Adipocyte (in vitro differentiated cells): ENCODE measurements at places on chromosomes 2 and 18.

DNA sequence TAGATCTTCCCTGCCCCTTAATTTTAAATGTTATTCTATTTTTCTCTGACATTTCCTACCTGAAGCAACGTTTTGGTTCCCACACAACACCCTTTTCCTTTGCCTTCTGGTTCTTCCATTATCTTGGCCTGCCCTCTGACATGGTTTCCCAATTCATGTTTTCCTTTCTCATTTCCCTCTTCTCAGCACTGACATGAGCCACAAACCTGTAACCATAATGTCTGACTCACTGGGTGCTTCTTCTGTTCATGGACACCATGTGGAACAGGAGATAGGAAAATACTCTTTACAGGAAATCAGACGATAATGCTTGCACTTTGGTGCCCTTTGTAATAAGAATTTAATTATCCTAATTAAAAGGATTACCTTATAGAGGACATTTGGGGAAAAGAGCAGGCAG is 142.0 kb downstream of the ZEB2 start:
- no peak for DNase-seq

DNA sequence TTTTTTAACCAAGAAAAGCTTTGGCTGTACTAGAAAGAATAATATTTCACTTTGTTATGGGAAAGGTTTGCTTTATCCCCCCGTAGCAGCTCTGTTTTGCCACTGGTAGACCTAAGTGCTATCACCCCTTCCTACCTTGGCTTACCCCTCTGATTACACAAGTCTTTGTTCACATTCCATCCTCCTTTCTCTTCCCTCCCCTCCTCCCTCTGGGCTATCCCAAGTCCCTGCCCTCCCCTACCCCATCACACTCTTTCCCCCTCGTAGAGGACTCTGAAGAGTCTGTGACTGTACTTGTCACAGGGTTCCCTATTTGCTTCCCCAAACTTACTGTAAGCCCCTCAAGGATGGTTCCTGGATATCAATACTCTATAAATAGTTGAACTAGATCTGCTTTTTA is 152.9 kb upstream of the NOSTRIN start:
- DNase-seq = no peak

DNA sequence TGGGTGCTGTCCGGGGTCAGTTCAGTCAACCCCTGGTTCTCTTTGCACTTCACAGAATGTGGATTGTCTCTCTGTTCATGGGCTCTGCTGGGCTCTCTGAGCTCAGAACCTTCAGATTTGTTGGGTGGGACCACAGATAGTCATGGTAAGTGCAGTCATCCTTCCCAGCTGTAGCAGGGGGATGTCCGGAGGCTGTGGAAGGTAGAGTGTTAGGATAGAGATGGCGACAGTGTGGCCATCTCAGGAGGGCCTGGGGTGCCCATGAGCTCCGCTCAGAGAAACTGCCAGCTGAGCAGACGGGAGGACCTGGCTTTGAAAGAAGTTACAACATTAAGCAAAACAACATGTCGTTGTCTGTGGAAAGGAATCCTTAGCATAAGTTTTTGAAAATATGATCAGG is 149.8 kb downstream of the FAM210A start:
- no peak for DNase-seq

GRCh38 chr2:30408961-30409387 is 38.1 kb upstream of the LCLAT1 start:
- DNase-seq = no peak

DNA sequence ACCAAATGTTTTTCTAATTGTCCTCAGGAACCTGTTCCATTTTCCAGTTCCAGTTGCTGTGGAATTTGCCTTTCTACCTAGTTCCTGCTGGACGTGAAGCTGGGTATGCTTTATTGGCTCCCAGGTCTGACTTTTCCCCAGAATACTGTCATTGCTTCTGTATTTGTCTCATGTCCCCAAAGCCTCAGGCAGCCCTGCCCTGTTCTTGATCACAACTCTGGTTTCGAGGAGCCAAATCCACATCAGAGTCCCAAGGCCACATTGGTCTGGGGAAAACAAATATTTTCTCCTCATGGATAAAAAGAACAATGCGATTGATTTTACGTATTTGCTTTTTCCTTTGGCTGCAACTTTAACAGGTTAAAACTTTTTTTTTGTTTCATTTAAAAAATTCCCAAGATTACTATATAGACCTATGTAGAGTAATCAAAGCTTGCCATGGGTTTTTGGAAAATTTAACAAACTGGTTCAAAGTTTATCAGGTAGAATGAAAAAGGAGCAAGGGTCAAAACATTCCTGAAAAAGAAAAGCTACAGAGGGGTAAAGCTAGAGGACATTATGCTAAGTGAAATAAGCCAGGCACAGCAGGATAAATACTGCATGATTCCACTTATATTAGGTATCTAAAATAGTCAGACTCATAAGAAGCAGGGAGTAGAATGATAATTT is 85.2 kb downstream of the MDH1 start:
- DNase-seq = no peak

DNA sequence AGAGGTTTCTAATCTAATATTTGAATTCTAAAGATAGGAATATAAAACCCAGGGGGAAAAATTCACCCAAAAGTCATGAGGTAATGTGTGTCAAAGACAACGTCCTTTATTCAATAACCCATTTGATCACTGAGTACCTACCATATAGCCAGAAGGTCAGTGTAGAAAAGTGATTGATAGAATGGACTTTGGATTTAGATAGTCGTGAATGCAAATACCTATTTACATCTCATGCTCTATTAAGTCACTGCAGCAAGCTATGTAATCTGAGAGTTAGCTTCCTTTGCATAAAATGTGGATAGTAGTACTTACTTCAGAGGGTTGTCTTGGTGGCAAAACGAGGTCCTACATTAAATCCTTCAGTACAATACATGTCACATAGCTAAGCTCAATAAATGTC is 27.8 kb upstream of the TRIB2 start:
- no peak for DNase-seq

GRCh38 chr2:173370198-173370597 is 15.5 kb downstream of the CDCA7 start:
- DNase-seq = no peak

DNA sequence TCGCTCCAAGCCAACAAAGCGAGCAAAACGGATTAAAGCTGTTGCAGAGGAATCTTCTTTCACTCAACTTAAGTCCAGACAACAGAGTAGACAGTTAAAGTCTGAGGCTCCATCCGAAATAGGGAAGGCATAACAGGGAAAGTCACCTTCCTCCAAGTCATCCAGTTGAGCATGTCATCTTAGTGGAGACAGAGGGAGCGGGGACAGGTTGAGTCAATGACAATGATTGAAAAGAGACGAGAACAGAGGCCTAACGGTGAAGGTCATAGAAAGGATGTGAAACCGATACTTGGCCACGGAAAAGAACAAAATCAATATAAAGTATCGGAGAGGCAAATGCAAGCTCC is 455 bp downstream of the C18orf32 start:
- no peak for DNase-seq

GRCh38 chr2:30675758-30676157 is 131.5 kb downstream of the CAPN13 start:
- DNase-seq = no peak

GRCh38 chr18:57698571-57699276 is 77.1 kb upstream of the NARS1 start:
- DNase-seq = peak; percentile 80

DNA sequence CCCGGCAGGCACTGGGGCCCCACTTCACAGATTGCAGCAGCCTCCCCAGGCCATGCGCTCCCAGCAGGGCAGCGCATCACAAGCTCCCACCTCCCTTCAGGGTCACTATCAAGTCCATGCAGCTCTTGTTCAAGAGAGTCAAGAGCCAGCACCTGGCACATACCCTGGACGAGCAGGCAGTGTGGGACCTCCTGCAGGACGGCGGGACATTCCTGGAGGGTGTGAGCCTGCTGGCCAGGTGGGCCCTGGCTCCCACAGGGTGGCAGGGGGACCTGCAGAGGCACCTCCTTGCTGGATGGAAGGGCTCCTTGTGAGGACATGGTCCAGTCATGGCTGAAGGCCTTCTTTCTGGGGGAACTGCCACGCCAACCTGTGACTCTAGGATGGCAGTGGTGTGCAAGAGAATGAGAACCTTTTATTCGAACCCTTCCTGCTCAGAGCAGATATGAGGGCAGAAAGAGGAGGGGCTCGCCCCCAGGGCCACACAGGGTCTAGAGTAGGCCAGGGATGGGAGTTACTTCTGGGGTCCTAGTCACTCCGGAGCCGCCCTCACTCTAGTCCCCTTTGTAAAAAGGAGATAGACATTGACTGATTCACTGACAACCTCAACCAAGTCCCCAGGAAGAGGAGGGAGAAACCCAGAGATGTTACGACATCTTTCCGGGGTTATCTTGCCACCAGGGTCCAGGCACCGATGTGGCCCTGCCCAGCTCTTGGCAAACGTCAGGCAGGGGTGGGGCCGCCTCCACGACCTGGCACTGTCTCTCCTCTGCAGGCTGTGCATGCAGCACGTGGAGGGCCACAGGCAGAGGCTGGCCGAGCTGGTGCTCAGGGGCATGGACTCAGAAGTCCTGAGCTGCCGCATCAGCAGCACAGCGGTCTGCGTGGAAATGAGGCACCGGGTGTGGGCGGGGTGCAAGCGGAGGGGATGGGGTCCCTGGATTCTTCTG is 31.3 kb downstream of the HJURP start:
- DNase-seq = no peak

GRCh38 chr2:138421971-138422335 is 79.6 kb upstream of the SPOPL start:
- DNase-seq = peak; percentile 78

GRCh38 chr2:98727369-98728087 is 3.4 kb downstream of the MGAT4A start:
- no peak for DNase-seq

DNA sequence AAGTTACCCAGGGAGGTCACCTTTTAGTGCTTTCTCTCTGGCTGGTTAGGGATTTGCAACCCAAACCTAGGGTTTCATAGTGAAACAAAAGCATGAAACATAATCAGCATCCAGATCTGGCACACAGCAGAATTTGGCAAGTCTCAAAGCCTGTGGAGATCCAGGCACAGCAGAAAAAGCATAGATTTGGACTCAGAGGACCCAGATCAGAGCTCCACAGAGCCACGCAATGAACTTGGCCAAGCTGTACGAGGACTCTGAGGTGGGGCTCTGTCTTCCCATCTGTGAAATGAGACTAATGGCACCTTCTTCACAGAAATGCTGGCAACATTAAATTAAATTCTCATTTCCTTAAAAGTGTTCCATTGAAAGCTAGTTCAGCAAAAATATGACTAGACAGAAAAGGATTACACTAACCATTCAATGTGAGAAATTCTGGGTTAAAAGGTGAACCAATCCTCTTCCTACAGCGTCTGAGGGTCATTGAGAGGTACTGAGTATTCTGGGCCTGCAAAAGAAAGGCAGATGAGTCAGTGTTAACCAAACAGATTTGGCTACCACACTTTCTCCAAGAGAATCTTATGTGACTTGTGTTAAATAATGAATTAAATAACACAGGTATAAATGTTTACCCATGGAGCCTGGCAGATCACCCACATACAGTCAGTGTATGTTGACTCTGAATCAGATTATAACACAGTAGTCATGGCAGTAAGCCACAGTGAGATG is 266.3 kb downstream of the MREG start:
- DNase-seq = no peak
